ENCODE measurements at places on chromosomes 7 and 10.

DNA sequence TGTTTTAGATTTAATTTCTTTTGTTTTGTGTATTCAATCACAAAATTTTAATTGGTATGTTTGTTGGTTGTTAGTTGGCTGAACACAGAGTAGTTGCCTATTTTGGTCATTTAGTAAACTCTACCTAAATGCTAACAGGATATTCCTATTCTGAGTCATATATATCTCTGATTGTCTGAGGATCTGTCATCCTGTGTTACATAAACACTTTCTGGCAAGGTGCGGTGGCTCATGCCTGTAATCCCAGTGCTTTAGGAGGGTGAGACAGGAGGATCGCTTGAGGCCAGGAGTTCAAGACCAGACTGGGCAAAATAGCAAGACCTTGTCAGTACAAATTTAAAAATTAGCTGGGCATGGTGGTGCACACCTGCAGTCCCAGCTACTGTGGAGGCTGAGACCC lies 178.6 kb downstream of the PLCE1 start:
- no peak for DNase-seq

GRCh38 chr7:74083928-74084721 lies 521 bp downstream of the LIMK1 start:
- no peak for DNase-seq

GRCh38 chr7:494906-495305 lies 24.7 kb downstream of the PDGFA start:
- DNase-seq, result no peak

DNA sequence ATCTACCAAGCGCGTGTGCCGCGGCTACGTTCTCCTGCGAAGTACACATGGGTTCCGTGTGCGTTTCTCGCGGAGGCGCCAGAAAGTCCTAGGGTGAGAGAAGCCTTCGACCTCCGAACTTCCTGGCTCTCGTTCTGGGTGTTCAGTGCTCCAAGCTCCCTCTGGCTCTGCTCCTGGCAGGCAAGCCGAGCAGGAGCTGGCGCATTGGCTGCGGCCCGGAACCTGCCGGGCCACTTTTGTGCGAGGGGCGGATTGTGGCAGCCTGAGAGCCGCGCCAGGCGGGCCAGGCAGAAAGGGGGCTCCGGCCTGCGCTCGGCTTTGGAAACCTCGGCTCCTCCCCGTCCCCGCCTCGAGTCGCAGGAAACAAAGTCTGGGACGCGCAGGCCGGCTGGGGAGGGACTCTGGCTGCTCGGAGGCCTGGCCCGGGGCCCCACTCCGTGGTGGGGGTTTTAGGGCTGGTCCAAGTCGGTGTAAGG lies 9.6 kb downstream of the EMX2 start:
- no peak for DNase-seq

DNA sequence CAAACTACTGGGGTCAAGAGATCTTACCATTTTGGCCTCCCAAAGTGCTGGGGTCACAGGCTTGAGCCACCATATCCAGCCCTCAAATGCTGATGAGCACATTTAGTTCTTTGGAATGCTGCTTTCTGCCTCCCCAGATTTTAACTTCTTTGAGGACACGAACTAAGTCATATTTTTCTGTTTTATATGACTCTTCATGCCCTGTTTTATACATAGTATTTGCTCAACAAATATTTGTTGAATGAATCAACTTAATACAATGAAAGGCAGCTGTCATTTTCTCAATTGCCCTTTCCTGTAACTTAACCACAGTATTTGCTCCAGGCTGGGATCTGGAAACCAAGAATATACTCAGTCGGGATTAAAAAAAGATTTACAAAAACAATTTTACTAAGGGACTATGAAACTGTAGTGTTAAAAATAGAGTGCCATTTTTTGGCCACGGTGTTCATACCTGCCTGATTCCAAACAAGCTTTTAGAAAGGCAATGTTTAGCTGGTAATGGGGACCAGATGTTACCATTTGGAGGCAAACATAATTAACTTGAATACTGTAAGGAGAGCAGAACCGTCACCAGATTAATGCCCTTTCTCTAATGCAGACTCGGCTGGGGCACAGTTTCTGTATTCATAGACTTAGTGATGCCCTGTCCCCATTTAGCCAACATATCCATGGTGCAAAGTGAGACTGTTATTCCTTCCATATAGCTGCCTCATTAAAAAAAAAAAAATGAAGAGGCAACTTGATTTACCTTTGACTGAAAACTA lies 117.6 kb downstream of the NRP1 start:
- no peak for DNase-seq

DNA sequence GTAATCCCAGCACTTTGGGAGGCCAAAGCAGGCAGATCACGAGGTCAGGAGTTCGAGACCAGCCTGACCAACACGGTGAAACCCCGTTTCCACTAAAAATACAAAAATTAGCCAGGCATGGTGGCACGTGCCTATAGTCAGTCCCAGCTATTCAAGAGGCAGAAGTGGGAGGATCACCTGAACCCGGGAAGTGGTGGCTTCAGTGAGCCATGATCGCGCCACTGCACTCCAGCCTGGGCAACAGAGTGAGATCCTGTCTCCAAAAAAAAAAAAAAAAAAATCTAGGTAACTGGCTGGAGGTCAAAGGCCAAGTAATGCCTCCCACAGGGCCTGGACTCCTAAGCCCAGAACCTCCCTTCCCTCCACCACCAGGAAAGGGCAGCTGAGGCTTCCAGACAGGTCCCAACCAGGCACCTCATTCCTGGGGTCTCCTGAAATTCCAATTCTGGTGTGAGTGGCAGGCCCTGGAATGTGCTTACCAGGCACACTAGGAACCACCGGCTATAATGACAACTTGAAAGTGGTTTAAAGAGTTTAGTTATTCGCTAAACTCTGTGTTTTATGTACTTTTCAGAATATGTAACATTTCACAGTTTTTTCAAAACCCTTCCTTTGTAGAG lies 86.9 kb upstream of the TNRC18 start:
- DNase-seq, result no peak

GRCh38 chr10:87000491-87000890 lies 19.6 kb upstream of the FAM25A start:
- no peak for DNase-seq

DNA sequence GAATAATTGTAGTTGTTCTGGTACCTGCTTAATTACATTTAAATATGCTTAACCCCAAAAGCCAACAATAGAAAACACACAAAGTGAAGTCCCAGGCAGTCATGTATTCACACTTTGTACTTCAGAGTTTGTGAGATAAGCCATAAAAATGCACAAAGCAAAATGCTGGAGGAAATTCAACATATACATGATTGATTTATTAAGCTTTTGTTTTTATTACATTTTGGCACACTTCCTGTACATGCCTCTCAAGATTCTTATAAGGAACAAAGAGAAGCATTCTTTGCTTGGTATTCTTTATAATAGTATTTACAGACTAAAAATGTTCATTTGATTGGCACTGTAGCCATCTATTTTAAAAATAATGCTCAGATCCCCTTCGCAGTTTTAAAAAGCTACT lies 107.7 kb upstream of the ANK3 start:
- no peak for DNase-seq

DNA sequence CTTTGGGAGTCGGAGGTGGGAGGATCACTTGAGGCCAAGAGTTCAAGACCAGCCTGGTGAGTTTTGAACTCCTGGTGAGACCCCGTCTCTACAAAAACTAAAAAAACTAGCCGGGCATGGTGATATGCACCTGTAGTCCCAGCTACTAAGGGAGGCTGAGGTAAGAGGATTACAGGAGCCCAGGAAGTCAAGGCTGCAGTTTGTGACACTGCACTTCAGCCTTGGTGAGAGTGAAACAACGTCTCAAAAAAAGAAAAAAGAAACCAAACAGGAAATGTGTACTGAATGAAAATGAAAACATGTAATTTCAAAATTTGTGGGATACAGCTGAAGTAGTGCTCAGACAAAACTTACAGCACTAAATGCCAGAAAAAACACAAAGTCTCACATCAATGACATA lies 7.6 kb downstream of the ARHGAP12 start:
- DNase-seq, result no peak

DNA sequence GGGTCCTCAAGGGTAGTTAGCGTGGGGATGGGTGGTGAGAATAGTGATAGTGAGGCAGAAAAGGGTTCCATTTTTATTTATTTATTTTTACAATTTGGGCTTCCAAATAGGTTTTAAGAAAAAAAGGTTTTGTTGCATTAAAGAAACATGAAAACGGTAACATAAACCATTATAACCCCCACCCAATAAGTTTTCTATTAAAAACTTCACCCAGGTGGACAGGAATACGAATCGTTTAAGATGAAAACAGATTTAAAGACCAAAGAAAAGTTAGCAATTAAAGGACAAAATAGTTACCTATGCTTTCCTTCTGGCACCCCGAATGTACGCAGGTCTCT lies 78.7 kb downstream of the ZFAND4 start:
- no peak for DNase-seq

DNA sequence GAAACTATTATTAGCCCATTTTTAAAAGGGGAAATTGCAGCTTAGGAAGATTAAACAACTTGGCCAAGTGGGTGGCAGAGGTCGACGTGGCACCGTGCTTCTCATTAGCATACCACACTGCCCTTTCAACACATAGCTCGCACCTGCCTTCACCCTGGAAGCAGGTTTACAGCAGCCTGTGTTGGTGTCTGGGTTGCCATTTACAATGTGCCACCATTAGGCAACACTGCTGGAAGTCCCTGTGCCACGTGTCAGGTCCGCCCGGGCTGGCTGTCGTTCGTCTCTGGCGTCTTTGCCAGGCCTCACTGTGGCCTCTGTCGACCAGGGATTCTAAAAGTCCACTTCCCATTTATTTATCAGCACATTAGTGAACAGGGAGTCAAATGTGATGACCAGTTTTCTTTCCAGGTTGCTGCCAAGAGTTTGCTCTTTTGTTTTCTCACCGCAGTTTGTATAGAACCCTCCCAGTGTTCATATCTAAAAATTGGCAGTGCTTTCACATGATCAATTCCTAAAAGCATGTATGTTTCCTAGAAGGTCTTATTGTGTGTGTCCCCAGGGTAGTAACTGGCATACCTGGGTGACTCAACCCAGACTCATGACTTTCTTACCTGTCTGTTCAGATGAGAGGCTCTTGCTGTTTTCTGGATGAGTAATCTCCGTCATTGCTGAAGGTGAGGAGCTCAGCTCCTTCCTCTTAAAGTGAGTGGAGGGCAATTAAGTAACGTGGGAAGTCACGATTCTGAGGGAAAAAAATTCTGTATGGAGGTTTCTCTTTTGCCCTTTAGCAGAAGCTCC lies 9.2 kb downstream of the INSIG1 start:
- DNase-seq, result no peak

GRCh38 chr7:152158801-152159587 lies 133.5 kb downstream of the GALNT11 start:
- DNase-seq, result no peak

GRCh38 chr10:3421537-3422257 lies 249.1 kb upstream of the PITRM1 start:
- no peak for DNase-seq

DNA sequence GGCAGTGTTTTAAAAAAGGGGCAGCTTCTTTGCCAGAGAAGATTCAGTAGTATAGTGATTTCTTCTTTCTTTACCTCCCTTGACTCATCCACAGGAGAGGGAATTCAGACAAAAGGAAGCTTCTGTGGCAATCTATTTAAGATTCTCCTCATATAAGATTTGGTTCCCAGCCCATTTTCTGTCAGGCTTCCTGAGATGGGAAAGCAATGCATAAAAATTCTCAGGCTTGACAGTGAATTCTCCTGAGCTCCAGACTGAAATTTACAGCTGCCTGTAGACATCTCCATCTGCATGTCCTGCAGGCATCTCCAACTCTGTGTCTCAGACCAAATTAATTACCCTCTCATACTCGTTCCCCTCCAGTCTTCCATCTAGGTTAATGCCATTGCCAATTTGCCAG lies 72.8 kb downstream of the TSPAN12 start:
- no peak for DNase-seq

- no peak for DNase-seq
Measured at GRCh38 chr10:1620803-1621202, 116.5 kb downstream of the ADARB2 start.

GRCh38 chr10:123462246-123462645 lies 203.9 kb upstream of the GPR26 start:
- DNase-seq, result no peak

DNA sequence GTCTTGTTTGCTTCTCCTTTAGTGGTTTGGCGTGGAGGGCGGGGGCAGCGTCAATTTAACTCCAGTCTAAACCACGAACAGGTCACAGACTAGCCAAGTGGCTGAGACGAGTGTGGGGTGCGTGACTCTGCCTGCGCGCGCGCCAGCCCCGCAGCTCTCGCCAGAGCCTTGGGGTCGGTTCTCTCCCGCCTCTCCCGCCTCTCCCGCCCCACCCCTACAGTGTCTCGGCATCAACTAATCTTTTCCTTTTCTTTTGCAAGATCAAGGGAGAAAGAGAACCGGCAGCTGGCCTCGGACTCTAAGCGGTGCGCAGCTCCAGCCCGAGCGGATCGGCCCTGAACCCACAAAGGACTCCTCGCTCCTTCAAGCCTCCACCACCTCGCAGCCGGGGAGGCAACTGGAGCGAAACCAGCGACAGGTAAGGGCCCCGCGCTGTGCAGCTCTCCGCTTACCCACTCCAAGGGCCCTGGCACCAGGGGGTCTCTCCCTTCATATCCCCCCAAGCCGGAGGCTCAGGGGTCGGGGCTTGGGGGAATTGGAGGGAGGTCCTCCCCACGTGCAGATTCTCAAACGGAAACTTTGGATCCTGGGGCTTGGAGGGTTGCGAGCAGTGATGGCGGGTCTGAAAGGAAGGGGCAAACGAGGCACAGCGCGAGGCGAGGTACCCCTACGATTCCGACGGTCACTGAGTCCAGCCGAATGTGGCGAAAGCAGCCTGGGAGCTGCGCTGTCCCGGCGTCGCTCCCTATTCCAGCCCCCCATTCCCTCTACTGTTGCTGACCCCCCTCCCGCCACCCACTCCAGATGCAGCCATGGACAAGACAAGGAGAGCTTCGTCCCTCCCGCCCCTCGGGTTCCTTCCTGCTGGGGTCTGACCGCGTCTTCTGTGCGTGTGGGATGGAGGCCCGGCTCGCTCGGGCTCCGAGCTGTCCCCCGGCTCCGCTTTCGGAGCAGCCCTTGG lies 829 bp downstream of the CHRM2 start:
- no peak for DNase-seq

DNA sequence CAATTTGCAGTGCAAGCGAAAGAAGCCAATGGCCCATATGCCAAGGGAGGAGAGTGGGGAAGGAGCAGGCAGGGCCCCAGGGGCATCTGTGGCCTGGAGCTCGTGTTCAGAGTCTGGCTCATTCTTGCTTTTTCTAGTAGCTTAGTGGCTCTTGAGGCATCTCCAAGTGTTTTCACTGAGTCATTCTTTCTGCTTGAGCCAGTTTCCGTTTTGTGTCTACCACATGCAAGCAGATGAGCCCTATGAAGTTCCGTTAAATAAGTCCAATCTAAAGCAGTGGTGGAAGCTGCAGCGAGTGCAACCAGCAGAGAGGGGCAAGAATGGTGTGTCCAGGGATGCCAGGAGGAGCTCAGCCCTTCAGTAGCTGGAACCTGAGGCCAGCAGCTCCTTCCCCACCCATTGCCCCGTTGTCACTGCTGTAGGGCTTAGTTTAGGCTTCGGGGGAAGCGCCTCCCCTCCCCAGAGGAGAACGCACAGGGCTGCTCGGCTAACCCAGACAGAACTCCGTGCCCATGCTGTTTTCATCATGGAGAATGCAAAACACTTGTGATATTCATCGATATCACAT lies 57.4 kb upstream of the EBF3 start:
- DNase-seq, result no peak

GRCh38 chr7:41773756-41774155 lies 70.9 kb upstream of the INHBA start:
- no peak for DNase-seq
